ENCODE measurements at places on chromosomes 6 and 20.

DNA sequence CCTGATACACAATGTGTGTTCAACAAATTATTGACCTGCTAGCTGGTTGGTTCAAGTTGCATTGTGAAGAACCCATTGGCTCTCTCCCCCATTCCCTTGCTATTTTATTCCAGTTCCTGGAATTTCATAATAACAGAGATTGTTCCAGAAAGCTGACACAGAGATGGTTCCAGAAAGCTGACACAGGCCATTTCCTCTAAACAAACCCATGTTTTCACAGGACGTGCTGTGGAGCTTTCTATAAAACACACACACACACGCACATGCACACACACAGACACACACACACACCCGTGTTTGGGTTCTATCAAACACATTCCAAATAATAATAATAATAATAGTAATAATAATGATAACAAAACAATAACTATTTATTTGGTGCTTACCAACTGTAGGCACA lies 259.1 kb downstream of the CLIC5 start:
- DNase-seq: no peak

DNA sequence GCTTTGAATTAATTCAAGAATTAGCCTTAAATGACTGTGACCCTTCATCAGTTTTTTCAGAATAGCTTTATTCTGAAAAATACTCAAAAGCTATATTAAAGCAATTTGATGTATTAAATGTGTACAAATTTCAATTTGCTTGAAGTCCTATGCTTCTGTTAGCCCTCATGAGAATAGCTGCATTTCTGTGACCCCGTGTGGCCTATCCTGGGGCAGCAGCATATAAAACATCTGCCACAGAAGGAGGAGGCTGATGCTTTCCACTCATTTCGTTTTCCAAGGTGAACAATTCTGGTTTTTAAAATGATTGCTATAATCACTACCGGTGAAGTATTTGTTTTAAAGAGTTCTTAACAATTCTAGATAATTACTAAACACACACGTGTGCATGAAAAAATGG lies 360.3 kb downstream of the BTBD9 start:
- DNase-seq: no peak

DNA sequence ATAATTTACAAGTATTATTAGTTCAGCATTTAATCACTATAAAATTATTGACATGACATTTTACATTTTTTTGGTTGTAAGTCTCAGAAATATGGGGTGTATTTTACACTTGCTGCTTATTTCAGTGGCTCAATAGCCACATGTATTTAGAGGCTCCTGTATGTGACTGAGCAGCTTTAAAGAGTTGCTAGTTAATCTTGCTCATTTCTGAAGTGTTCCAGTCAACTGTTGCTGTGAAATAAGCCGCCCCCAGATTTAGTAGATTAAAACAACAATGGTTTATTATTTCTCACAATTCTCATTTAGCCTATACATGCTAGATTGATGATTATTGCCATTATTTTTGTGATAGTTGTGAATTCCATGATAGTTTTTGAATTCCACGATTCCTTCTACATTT lies 23.0 kb downstream of the CD109 start:
- no peak for DNase-seq

DNA sequence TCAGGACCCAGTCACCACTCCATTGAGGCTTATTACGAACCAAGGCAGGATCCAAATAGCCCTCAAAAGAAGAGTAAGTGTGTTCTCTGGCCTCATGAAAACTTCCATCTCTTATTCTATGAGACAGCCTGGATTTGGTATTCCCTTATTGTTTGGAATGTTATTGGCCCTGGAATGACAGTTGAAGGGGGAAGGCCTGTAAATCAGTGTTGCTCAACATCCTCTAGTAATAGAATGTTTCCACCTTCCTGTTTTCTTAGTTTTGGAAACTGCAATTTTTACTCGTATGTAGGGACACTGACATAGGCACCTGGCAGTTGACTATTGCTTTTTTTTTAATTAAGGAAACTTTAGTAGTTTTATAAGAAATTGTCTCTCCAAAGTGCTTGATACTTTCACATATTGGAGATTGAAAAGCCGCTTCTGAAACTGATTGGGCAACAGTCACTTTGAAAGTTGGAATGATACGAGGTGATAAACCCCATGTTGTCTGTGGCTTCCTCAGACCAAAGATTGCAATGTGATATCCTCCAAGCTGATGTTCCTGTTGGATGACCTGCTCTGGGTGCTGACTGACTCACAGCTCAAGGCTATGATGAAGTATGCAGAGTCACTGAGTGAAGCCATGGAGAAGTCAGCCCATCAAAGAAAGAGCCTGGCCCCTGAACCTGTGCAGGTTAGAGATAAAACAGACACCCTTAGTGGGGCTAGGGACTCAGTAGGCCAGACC lies 43.1 kb downstream of the BLTP3A start:
- DNase-seq: no peak

- peak; percentile 28 for DNase-seq
Measured at GRCh38 chr6:42279966-42280629, 62.4 kb upstream of the MRPS10 start.

- peak; percentile 73 for DNase-seq
Measured at GRCh38 chr6:2853769-2854395, 12.2 kb upstream of the SERPINB1 start.

GRCh38 chr6:38133932-38134703 lies 314.6 kb downstream of the ZFAND3 start:
- no peak for DNase-seq

GRCh38 chr6:16174416-16175078 lies 45.7 kb downstream of the MYLIP start:
- no peak for DNase-seq

DNA sequence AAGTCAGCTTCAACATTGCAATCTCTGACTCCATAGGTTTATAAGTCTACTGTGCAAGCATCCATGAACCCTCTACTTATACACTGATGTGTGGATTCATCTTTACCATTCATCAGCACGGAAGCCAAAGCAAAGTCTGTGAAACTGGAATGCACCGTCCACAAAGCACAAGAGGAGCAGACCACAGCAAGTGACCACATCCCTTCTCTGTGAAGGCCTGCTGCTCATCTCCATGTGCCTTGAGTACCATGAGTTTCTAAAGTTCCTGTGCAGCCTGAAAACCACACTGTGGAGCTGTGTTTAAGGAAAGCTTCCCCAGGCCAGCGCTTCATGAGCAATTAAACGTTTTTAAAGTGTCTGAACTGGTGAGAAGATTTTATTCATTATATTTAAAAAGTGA lies 20.0 kb downstream of the GABRR1 start:
- DNase-seq: no peak

DNA sequence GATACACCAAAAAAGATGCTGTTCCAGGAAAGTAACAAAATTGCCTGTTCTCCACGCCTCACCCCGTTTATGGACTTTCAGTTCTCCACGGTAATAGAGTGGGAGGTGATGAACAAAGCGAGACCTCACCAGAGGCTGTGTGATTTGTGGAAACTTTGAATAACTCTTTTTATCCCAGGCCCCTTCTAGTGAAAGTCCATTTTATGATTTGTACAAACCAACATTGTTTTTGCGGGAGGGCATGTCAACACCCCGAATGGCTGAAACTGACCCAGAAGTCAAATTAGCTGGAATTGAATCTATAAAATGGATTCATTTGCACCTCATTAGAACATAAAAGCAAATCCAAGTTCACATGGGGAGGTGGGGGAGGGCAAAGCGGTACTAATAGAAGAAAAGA lies 517.8 kb downstream of the CDH26 start:
- DNase-seq: no peak

DNA sequence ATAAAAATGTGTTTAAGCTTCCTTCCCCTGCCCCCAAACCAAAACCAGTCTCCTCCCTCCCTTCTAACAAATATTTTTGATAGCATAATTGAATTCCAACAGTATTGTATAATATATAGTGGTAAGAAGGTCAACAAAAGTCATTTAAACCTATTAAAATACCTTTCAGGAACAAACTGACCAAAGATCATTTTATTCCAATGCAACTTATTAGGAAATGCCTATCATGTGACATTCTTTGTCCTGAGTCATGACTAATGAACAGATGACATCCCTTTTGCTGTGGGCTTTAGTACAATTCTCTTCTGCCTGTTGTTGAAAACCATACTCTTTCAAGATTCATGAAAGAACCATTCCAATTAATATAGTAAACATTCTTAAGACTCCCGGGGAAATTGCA lies 51.5 kb upstream of the TRAF3IP2 start:
- DNase-seq: no peak

DNA sequence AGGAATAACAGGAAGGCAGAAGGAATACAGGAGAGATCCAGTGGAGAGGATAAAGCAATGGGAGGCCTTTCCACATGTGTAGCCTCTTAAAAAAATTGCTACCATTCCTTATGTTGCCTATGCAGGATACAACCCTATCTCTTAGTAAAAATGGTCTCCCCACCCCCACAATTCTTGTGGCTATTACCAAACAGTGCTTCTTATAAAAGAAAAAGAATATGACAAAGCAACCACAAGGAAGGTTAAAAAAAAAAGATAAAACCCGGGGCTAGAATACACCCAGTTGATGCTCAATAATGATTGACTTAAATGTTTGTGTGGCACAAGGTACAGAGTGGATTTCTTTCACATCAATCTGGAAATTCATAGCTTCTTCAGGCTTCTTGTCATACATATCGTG lies 250.9 kb downstream of the HIVEP2 start:
- DNase-seq: no peak

GRCh38 chr20:14434384-14435136 lies 97.1 kb upstream of the FLRT3 start:
- DNase-seq: no peak

DNA sequence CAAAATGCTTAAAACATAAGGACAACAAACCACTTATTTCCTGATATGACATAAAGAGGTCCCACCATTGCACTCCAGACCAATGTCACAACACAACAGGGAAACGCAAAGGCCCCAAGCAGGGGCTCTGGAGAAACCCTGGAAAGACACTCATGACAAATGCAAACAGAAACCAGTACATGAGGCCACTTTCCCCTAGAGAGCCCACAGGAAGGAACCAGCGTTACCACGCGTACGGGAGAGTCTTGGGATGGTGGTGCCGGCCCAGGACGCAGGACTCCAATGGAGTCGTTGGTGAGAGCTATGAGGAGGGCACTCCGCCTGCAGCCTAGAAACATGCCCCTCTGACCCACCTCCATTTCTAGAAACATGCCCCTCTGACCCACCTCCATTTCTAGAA lies 20.2 kb downstream of the GMEB2 start:
- no peak for DNase-seq

GRCh38 chr20:45436732-45437485 lies 21.0 kb downstream of the PIGT start:
- peak; percentile 91 for DNase-seq

- DNase-seq: peak; percentile 50
Measured at GRCh38 chr6:105952772-105953690, 133.1 kb upstream of the PRDM1 start.

DNA sequence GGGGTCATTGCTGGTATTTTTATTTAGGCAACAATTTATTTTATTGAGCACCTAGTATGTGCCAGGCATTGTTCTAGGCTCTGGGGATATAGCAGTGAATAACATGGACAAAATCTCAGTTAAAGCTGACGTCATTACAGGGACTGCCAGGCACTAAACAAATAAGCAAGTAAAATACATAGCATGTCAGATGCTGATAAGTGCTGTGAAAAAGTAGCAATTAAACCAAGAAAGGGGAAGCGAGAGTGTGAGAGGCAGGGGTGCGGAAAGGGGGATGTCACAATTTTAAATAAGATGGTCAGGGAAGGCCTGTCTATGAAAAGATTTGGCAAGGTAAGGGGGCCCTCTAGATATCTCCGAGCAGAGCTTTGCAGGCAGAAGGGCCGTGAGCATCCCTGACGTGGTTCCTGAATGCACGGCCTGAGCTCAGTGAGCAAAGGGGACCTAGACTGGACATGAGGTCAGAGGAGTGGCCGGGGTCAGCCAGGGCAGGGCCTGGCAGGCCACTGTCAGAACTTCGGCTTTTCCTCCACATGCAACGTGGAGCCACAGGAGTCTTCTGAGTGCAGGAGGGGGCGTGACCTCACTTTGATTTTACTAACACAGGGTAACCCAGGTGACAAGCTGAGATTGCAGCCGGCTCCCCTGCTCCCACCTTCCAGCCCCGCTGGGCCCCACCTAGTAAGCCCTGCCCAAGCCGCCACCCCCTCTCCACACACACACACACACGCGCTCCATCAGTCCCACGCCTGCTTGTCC lies 24.2 kb upstream of the SIRPA start:
- no peak for DNase-seq

DNA sequence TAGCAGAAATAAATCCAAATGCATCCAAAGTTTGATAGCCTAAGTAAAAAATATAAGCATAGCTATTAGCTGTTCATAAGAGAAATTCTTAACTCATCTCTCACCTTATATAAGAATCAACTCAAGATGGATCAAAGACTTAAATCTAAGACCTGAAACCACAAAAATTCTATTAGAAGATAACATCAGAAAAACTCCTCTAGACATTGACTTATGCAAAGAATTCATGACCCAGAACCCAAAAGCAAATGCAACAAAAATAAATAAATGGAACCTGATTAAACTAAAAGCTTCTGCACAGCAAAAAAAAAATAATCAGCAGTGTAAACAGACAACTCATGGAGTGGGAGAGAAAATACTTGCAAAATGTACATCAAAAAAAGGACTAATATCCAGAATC lies 184.3 kb downstream of the TFAP2A start:
- DNase-seq: no peak

- DNase-seq: peak; percentile 4
Measured at GRCh38 chr20:56513161-56514150, 11.1 kb upstream of the FAM209A start.
